ENCODE measurements at places on chromosomes 2 and 18.

- no peak for DNase-seq
These were observed 995.8 kb upstream of the CDH2 start for GRCh38 chr18:29172756-29173067.

DNA sequence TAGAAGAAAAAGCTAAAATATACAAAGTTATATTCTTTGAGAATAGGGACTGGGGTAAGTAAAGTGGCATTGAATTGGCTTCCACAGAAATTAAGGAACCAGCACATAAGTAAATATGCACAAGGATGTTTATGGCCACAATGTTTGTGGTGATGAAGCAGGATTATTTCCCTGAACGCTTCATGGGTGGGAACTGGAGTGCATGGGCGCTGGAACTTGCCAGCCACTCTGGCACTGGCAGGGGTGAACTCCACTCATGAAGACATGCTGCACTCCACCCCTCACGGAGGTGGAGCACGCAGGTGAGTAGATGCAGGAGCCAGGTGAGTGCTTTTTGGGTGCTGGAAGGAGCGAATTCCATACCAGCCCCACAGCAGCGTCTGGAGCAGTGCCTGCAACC is 94.1 kb downstream of the BCL2 start:
- DNase-seq, result no peak

DNA sequence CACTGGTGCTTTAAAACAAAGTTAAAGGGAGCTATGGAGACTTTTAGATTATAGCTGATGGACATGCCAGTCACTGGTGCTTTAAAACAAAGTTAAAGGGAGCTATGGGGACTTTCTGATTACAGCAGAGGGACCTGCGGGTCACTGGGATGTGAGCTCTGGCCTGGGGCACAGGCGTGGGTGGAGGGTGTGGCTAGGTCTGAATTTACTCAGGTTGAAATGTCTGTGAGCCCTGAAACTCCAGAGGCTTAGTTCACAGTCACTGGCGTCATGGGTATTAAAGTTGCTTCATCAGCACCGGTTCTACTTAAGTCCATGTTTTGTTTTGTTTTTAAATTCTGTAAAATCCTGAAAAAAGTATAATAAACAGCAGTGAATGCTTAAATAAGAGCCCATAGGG is 49.0 kb upstream of the TMEM18 start:
- no peak for DNase-seq

DNA sequence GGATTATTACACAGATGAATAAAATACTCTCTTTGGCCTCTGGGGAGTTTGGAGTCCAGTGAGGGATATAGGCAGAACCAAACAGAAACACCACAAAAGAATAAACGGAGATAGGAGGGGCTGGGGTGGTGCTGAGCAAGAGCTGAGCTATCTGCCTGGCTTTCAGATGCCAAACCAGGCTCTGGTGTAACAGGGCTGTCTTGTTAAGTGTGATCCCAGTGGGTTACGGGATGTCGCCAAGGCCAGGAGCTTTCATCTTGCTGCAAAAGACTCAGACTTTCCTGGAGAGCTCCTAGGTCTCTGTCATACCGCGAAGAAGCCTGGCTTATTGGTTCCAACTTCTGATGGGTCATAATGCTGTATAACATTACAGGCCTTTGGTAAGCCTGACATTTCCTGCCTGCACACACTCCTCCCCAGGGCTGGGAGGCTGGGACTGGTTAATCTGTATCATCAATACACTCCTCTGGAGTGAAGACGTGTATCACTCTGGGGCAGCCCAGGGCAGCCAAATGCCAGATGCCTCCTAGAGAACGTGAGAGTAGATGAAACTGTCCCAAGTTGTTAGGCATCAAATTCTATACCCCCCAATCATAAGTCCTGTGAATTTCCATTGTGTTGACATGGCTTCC is 60.5 kb downstream of the STPG4 start:
- DNase-seq, result no peak

DNA sequence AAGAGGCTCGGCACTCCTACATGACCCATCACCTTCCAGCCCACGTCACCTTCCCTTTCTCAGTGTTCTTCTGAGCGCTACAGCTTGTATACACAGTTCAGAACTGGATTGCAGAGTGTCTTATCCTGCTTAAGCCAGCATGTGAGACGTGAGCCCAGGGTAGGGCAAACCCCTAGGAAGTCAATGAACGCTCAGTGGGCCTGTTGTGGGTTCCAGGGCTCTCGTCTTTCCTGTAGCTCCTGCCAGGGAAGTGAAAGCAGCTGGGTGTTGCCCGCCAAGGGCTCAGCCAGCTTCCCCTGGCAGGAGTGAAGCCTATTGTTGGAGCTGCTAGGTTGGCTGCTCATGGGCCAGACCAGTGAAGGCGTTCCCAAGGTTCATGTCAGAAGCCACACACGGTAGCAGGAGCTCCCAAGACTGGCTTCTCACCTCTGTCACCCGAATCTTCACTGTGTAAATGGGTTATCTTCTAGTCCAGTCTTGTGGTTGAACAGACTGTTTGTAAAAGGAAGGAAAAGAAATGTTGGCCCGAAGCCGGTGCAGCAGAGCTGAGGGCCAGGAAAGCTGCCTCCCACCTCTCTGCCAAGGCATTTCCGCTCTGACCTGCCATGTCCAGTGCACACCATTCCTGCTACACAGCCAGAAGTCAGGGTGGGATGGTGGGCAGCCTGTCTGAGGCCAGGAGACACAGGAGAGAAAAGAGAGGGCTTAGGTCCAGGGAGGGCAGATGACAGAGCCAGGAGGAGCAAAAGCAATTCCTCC is 69.6 kb upstream of the RMDN2 start:
- peak; percentile 45 for DNase-seq

GRCh38 chr18:58491113-58491696 is 137.7 kb downstream of the ALPK2 start:
- no peak for DNase-seq

- peak; percentile 38 for DNase-seq
These were observed 87.1 kb downstream of the HS1BP3 start for GRCh38 chr2:20563833-20564232.

DNA sequence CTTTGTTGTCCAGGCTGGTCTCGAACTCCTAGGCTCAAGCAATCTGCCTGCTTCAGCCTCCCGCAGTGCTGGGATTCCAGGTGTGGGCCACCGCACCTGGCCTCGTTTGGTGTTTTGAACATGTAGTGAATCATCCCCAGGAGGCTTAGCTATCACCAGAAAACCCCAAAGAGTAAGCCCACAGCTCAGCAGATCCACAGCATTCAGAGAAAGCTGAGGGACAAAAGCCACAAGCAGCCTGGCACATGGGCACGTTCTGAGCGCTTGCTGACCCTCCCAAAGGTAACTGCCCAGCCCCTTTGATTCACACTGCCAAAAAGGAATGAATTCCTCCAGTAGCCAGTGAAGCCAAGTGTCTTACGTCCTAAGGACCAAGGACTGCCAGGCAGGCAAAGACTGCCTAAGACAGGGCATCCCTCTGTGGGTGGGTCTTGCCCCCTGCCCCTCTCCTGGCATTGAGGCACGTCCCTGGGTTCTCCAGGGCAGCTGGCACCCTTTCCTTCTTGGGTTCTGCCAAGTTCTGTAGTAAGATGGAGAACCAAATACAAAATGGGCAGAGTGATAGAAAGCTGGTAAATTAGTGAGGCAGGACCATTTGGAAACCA is 31.7 kb downstream of the MBP start:
- no peak for DNase-seq

GRCh38 chr2:113979191-113980128 is 89.6 kb downstream of the ACTR3 start:
- no peak for DNase-seq

GRCh38 chr18:908758-909724 is 4.4 kb downstream of the ADCYAP1 start:
- DNase-seq, result peak; percentile 18

GRCh38 chr2:241858206-241859016 is at the start of gene PDCD1:
Gene PDCD1, minus strand, starts transcription at chr2:241858894. Its CDS starts 56 bp downstream, at chr2:241858838.
- DNase-seq, result no peak

Data from fibroblast of pulmonary artery (primary cell).